Keratinocyte (primary cell): ENCODE measurements at places on chromosomes 7 and 10. TPM values are rescaled to one million over a fixed set of nuclear protein-coding genes. Genes with fewer than 3 reads are reported as not detected.

DNA sequence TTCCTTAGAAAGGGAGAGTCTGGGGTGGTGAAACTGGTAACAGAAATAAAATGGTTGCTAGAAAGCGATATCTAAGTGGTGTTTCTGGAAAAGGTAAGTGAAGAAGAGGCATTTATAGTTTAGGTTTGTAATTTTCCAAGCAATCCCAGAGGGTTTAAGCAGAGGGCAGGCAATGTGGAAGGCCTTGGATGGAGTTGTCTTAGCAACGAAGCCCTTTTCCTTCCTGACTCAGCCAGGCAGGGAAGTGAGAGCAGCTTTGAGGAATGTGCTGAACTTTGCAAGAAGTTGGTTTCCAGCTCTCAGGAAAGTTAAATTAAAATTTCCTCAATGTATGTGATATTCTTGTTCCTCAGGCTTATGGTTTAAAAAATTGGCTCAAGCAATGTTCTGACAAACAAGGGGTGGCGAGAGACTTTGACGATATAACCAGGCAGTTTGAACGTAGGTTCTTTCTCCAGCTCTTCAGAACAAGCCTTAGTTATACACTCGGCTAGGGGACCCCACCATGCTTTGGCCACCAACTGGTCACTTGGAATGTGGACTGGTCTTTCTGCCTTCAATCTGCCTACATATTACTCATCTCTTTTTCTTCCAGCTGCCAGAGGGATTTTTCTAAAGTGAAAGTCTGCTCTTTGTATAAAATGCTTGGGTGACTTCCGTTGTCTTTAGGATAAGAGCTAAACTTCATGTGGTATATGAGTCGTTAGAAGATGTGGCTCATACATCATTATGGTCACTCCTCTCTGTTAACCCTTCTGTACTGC lies 66.9 kb upstream of the SLC25A13 start:
- peak overlapping the region; percentile 20 for H3K27ac ChIP-seq
- H3K27me3 ChIP-seq, result no peaks in the 10 kb centered on the region
- no peak overlapping the region for H3K4me3 ChIP-seq

Gene GRM3
- not detected in 3 replicates for polyA plus RNA-seq

GRCh38 chr10:17888189-17888588 lies 63.5 kb upstream of the SLC39A12 start:
- H3K4me1 ChIP-seq, result no peaks in the 10 kb centered on the region
- no peak overlapping the region for H3K27ac ChIP-seq
- H3K27me3 ChIP-seq, result no peaks in the 10 kb centered on the region
- DNase-seq, result no peak

DNA sequence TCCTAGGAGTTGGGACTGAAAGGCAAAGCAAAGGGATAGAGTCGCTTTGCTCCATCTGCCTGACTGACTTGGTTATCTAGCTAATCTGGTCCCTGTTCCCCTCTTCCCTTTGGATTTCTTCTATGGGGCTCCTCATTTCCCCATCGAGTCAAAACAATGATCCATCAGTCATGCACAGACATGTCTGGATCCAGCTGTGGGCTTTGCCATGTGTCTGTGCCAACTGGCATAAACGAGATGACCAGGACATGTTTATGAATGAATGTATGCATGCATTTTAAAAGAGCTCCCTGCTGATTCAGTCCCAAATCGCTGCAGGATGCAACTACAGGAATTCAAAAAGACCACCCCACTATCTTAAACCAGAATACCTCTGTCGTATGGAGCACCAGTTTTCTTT lies 122.0 kb downstream of the ARL4A start:
- no peaks in the 10 kb centered on the region for H3K27me3 ChIP-seq
- no peak overlapping the region for H3K4me3 ChIP-seq
- H3K4me1 ChIP-seq, result peaks cover 29% of the 10 kb centered on the region

GRCh38 chr10:71795248-71795647 lies 21.9 kb upstream of the VSIR start:
- no peak overlapping the region for H3K4me3 ChIP-seq
- no peak for DNase-seq
- no peaks in the 10 kb centered on the region for H3K36me3 ChIP-seq

- no peak overlapping the region for H3K27ac ChIP-seq
- no peaks in the 10 kb centered on the region for H3K36me3 ChIP-seq
- H3K27me3 ChIP-seq, result no peaks in the 10 kb centered on the region
- H3K4me3 ChIP-seq, result no peak overlapping the region
Observed at GRCh38 chr7:138943061-138943460, 38.1 kb downstream of the KIAA1549 start.

DNA sequence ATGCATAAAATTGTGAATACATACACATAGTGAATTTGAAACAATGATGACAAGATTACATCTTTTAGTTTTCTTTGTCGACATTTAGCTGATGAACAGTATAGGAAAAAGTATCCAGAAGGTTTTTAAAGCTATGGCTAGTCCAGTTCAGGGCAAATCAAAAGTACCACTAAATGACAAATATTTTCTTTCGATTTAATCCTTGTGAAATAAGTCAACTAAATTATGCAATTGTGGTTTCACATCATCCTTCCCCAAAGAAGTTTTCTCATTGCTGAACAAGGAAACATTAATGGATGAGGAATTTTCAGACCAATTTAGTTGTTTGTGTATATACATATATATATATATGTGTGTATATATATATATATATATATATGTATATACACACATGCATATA lies 774.0 kb downstream of the DNAJB9 start:
- H3K27ac ChIP-seq, result no peak overlapping the region
- no peak overlapping the region for H3K4me3 ChIP-seq
- H3K4me1 ChIP-seq, result no peaks in the 10 kb centered on the region
- DNase-seq, result no peak
- H3K36me3 ChIP-seq, result no peaks in the 10 kb centered on the region

Gene RAB18
- 72.6 to 179 TPM (median 94.4 TPM) in 3 replicates for polyA plus RNA-seq

Gene MMD2
- not detected in 3 replicates for polyA plus RNA-seq

DNA sequence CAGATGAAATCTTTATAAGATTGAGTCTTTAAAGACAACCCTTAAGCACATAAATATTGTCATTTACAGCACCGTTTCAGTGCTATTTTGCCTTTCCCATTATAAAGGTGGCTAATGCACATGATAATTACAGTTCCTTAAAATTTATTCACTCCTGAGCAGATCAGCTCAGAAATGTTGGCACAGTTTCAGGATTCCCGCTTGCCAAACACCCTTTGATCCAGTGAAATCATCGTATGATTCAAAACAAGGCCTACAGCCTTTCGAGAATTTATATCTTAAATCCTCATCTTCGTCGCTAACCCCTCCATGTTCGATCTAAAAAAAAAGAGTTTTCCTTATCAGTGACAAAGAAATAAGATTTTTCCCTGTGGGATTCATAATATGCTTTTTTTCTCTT lies 14.1 kb upstream of the SOSTDC1 start:
- no peak for DNase-seq
- peaks cover 4% of the 10 kb centered on the region for H3K4me1 ChIP-seq
- no peak overlapping the region for H3K4me3 ChIP-seq
- H3K27ac ChIP-seq, result no peak overlapping the region
